ENCODE measurements at places on chromosomes 1 and 21.

- no peak for DNase-seq
Measured at GRCh38 chr21:38994042-38994441, 188.3 kb downstream of the ETS2 start.

DNA sequence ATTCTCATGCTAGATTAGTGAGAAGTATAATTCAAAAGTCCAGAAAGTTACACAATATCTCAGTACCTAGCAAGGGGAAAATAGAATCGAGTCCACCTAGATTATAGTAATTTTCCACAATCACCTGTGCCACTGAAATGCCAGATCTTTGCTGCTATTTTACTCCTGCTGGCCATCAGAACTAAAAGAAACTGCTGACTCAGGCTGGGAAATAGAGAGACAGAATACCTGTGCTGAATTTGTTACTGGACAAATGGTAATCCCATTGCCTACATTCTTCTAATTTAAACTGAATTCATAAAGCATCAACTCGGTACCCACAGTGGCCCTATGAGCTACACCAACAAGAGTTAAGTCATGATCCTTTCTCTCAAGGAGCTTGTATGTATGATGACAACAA lies 55.0 kb downstream of the USH2A start:
- DNase-seq: no peak

GRCh38 chr1:241870336-241870735 lies 22.3 kb downstream of the EXO1 start:
- DNase-seq: no peak

DNA sequence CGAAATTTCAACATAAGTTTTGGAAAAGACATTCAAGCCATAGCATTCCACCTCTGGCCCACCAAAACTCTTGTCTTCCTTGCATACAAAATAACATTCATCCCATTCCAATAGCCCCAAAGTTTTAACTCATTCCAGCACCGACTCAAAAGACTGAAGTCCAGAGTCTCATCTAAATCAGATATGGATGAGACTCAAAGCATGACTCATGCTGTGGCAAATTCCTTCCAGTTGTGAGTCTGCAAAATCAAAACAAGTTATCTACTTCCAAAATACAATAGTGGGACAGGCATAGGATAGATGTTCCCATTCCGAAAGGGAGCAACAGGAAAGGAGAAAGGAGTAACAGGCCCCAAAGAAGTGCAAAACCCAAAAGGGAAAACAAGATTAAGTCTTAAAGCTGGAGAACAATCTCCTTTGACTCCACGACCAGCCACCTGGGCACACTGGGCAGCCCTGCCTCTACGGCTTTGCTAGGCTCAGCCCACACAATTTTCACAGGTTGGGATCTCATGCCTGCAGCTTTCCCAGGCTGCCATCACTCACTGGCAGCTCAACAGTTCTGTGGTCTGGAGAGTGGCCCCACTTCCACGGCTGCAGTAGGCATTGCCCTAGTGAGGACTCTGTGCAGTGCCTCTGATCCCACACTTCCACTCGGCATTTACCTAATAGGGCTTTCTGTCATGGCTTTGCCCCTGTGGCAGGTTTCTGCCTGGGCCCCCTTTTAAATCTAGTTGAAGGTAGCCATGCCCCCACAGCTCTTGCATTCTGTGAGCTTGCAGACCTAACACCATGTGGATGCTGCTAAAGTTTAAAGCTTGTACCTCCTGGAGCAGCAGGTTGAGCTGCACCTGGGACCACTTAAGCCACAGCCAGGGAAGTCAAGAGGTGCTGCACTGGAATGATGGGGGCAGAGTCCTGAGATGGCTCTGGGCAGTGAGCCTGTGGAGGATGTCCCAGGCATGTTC lies 51.0 kb downstream of the RUNX3 start:
- no peak for DNase-seq

GRCh38 chr21:35051287-35051818 lies 2.3 kb upstream of the RUNX1 start:
- peak; percentile 88 for DNase-seq

GRCh38 chr1:33183306-33183705 lies 1.5 kb upstream of the TRIM62 start:
- no peak for DNase-seq

- no peak for DNase-seq
Measured at GRCh38 chr1:94309216-94309615, 71.8 kb upstream of the ARHGAP29 start.

DNA sequence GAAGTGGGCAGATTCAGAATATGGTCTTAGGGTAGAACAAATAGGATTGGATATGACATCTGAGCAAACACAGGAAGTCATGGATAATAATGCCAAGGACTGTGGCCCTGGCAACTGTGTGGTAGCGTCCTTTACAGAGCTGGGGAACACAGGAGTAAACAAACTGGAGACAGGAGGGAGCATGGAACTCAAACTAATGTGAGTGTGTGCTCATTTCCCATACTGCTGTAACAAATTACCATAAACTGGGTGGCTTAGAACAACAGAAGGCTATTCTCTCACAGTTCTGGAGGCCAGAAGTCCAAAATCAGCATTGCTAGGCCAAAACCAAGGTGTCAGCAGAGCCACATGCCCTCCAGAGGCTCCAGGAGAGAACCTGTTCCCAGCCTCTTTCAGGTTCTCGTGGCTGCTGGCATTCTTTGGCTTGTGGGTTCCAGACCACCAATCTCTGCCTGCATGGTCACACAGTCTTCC lies 106.4 kb downstream of the TGFBR3 start:
- DNase-seq: no peak

- DNase-seq: no peak
Measured at GRCh38 chr1:239810061-239810481, 281.6 kb upstream of the FMN2 start.

GRCh38 chr1:36717431-36717830 lies 234.7 kb upstream of the CSF3R start:
- DNase-seq: no peak

- no peak for DNase-seq
Measured at GRCh38 chr1:94672934-94673333, 131.4 kb upstream of the F3 start.

DNA sequence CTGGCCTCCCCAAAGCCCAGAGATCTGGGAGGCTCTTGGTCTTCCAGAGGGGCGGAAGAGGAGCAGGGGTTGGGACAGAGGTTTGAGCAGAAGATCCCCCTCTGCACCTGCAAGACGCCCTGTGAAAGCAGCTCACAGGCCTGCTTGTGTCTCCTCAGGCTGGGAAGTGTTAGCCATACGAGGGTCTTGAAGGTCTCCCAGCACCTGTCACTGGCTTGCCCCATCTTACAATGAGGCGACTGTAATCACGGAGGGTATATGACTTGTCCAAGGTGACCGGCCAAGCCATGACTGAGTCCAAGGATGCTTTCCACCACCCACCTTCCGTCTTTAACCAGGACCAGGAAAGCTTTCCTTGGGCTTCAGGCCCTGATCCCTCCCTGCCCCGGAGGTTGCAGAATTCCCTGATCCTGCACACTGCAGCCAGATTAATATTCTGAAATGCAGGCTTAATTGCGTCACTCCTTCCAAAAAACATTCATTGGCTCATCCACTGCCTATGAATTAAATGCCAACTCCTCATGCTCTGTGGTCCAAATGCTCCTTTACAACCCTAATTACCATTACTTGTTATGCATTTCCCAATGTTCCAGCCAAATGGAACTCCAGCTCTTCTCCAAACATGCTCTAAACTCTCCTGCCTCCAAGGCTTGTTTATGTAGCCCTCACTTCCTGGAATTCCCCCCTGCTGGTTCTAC lies 64.0 kb downstream of the DDX20 start:
- DNase-seq: no peak

DNA sequence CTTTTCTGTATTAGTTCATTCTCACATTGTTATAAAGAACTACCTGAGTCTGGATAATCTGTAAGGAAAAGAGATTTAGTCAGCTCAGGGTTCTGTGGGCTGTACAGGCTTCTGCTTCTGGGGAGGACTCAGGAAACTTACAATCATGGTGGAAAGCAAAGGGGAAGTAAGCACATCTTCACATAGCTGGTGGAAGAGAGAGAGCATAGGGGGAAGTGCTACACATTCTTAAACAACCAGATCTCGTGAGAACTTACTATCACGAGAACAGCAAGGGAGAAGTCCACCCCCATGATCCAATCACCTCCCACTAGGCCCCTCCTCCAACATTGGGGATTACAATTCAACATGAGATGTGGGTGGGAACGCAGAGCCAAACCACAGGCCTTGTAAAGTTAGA lies 37.9 kb upstream of the AHCTF1 start:
- no peak for DNase-seq

- DNase-seq: no peak
Measured at GRCh38 chr1:226627050-226627755, 78.6 kb downstream of the STUM start.

DNA sequence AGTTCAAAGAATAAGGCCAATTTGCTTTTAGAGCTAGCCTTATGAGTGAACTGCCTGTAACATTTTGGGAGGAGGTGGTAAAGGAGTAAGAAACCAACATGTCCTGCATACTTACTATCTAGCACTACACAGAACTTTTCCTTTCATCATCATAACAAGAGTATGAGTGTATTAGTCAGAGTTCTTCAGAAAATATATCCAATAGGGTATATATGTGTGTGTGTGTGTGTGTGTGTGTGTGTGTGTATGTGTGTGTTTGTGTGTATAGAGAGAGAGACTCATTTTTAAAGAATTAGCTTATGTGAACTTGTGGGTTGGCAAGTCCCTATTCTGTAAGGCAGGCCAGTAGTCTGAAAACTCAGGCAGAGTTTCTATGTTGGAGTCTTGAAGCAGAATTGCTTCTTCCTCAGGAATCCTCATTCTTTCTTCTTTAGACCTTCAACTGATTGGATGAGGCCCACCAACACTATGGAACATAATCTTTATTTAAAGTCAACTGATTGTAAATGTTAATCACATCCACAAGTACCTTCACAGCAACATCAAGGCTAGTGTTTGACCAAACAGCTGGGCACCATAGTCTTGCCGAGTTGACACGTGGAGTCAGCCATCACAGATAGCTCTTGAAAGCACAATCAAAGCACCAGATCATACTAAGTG lies 121.9 kb downstream of the CYYR1 start:
- DNase-seq: no peak

Measured in CD4-positive, alpha-beta T cell treated with Interleukin-12 subunit alpha and Interleukin-12 subunit beta, for 1 hour (primary cell).